Hindlimb muscle (tissue), 1 donor: ENCODE measurements at places on chromosomes 5 and 9.

DNA sequence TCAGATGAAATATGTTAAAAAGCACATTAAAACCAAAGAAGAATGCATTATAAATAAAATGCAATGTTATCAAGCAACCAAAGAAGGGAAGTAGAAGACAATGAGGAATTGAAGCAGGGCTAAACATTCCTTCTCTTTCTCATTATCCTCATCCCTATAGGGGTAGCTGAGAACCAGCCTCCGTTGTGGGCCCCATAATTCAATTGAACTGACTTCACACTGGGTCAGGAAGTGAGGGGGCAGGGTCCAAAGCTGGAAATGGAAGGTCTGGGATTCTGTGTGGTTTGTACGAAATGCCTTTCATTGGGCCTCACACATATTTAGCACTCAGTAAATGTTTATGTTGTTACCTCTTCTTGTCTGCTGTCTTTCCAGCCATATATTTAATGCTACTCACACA is 220.4 kb upstream of the CD180 start:
- no peak for DNase-seq

GRCh38 chr5:176369934-176370711 is 4.8 kb downstream of the ARL10 start:
- DNase-seq, result no peak

DNA sequence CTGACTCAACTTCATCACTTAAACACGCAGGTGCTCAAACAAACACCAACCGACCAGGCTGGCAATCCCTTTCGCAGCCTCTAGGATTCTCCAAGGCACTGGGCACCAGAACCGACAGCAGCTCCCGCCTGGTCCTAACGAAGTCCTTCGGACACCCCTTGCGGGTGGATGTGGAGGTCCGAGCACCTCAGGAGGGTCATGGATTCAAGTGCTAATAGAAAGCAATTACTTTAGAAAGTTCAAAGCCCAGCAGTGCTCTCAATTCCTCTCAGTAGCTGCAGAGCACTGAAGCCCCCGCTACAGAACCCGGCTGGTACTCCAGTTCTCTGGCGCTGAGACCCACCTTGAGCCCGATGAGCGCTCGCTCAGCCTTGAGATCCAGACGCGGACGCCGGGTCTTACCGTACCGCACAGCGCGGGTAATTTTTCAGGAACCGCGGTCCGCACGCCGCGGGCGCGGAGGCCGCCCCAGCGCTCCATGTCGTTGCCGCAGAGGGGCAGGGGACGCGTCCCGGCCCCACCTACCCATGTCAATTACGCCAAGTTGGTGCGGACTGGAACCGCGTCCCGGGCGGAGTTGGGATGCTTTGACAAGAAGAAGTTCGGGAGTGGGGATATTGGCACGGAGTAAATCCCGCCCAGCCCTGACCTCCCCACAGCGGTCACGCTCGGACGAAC is 638 bp downstream of the MARCHF3 start:
- DNase-seq, result no peak

- DNase-seq, result no peak
Measured at GRCh38 chr5:14185326-14186058, 42.4 kb downstream of the TRIO start.

DNA sequence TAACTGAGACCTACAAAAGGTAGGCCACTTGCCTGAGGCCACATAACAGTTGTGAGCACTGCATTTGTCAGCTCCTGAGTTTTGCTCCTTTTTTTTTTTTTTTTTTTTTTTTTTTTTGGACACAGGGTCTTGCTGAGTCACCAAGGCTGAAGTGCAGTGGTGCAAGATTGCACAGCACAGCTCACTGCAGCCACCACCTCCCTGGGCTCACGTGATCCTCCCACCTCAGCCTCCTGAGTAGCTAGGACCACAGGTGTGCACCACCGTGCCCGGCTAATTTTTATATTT is 37.1 kb downstream of the LAMC3 start:
- no peak for DNase-seq

GRCh38 chr5:22391956-22392355 is 461.2 kb downstream of the CDH12 start:
- DNase-seq, result no peak

GRCh38 chr9:123860603-123861002 is 69.3 kb downstream of the DENND1A start:
- no peak for DNase-seq

DNA sequence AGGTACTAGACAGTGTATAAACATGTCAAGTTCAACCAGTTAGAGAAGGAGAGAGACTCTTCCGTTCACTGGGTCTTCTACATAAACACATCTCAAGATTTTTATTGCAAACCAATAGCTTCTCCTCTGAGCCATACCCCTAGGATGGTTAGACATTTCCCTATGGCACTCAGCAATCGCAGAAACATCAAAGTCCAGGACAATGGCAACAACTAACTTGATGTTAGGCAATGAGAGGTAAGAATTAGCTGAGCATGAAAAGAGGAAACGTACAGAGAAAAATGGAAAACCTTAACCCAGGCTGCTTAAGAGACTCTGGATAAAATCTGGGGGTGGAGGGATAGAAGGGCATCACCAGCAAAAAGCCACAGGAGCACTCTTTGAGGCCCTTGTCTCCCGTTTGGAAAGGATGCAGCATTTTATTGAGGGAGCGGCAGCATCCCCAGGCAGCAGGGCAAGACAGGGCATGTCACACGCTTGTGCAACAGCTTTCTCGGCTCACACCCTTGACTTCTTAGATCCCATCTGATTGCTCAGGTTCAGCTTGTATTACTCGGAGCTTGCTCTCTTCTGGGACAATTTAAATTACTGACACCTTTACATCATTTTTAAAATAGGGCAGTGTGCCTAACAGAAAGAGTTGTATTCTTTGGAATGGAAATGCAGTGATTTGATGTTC is 8.6 kb upstream of the PSAT1 start:
- DNase-seq, result no peak

DNA sequence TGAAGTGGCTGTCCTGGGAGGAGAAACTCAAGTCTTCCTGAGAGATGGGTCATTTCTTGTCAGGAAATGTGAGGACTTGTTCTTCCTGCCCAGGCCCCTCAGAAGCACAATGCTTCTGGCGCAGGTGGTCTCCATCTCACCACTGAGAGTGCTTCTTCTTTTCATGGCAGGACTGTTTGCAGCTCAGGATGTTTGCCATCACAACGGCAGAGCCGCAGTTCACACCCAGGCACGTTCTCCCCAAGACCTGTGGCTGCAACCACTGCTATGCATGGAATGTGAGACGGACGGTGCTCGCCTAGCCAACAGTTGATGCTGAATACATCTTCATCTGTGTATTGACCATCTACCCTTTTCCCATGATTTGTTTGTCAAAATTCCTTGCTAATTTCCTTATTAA is 216.3 kb downstream of the GADD45G start:
- DNase-seq, result no peak

GRCh38 chr9:69157751-69158466 is 16.2 kb upstream of the TJP2 start:
- DNase-seq, result no peak

DNA sequence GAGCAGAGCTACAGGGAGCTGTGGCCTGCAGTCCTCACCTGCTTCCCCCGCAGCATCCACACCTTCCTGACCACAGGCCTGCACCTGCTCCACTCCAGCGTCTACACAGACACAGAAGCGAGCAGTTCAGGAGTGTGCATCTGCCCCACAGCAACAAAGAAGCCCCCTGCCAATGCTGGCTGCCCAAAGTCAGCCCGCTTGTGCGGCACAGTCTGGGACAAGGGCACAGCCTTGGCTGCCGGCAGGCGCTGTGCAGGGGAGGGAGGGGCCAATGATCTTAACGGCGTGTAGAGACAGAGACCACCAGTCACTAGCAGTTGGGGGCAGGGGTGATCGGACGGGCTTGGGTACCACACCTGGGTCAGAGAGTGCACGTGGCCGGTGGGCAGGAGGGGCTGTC is 6.6 kb downstream of the BRD9 start:
- no peak for DNase-seq

DNA sequence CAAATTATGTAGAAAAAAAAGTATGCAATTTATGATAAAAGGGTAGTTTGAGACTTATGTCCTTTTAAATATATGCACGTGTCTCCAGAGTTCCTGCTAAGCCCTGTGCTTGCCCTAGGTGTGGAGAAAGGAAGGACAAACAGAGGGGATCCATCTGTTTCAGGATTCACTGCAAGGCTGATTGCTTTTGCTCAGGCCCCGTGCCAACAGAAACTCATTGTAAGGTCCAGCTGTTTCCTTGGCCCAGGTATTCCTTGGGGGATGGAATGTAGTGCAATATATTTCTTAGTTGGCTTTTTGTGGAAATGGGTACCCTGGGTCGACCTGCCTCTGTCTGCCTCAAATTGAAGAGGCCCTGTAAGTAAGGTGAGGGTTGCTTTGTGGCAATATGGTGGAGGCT is 268.6 kb upstream of the CLINT1 start:
- DNase-seq, result no peak

- DNase-seq, result no peak
Measured at GRCh38 chr5:111603446-111603827, 91.1 kb upstream of the STARD4 start.

DNA sequence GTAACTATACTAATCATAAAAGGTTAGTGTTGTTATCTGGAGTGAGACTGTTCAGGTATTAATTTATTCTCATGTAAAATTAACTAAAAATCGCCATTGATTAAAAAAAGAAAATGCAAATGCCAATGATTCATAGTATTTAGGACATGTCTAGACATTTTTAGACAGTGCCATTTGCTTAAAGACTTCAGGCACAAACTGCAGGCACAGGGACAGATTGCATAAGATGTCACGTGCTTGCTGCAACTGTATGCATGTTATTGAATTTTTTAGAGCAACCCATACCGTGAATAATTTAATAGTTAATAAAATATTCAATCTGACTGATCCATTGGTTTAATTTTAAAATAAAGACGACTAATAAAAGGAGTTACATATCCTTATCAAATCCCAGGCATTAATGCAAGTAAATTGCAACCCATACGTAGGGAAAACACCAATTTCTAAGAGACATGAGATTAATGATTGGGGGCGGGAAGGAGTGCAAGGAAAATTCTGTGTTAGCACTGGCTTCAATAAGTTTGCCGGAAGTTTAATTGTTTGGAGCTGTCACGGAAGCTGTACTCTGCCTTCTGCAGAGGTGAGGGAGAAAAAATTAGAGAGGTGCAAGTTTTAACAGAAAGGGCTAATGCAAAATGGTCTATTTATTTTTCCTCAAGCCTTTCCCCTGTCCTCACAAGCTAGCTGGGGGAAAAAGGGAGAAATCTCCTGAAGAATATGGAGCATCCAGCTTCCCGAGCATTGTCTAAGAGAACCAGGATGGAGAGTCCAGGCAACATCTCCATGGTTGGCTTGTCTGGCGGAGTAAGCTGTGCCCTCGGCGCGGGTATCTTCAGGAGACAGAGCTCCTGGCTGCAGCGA is 2.9 kb downstream of the EDIL3 start:
- no peak for DNase-seq

- no peak for DNase-seq
Measured at GRCh38 chr5:96316017-96316416, 117.0 kb downstream of the PCSK1 start.

DNA sequence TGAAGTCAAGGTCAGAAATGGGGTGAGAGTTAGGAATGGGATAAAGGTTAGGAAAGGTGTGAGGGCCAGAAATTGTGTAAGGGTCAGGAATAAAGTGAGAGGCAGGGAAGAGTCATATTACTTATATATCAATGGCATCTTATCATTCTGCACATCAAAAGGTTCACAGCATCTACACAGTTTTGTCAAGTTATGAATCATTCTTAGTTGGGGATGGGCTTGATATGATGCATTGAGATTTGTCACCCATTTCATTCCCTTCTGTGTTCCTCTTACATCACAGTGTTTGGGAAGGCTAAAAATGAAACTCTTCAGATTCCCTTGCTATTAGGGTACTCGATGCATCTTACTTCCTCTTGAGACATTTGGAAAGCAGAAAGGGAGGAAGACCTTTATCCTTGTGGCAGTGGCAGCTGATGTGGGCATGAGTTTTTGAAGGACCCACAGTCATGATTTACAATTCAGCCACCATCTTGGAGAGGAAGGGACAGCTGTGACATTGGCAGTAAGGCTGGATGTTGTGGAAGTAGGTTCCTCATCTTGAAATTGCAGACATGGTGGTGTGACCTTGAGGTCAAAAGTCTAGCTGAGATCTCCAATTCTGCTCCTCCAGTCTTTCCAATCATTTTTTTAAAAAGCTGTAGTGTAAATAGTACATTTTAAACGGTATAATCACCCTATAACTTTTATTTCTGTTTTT is 24.2 kb upstream of the NPR3 start:
- no peak for DNase-seq

DNA sequence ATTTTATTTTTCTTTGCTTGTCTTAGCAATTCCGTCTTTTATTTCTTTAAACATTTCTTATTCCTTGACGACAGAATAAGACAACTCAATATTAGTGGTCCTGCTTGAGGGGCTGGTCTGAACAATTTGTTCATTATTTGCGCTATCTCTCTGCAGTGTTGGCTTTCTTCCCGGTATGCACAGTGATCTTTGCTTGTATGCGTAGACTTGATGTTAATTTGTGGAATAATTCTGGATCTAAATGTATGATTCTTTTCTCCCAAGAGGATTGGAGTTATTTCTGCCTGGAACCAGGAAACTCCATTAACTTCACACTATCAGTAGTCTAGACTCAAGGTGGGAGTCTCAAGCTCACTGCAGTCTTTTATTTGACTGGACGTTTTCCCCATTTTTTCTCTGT is 80.4 kb downstream of the KDM4C start:
- DNase-seq, result no peak

- no peak for DNase-seq
Measured at GRCh38 chr5:34707451-34708107, 51.5 kb downstream of the RAI14 start.

- DNase-seq, result no peak
Measured at GRCh38 chr9:136722093-136722968, 10.0 kb downstream of the DIPK1B start.

DNA sequence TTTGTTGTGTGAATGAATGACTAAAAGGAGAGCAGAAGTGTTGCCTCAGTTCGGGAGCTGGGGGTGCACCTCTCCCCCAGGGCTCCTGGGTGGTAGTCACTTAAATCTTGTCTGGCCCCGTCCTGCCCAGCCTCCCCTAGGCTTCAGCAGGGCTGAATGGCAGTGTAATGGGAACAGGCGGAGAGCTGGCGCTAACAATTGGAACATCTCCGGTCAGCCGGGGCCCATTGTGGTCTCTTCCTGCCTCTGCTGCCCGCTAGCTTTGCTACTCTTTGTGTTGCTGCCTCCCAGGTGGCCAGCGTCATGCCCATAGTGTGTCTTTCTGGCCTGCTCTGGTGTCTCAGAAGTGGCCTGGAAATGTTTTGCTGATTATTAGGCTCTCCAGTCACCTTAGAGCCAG is 62.3 kb downstream of the RGS3 start:
- no peak for DNase-seq

GRCh38 chr9:76646249-76646648 is 118.0 kb upstream of the PCA3 start:
- peak; percentile 11 for DNase-seq

DNA sequence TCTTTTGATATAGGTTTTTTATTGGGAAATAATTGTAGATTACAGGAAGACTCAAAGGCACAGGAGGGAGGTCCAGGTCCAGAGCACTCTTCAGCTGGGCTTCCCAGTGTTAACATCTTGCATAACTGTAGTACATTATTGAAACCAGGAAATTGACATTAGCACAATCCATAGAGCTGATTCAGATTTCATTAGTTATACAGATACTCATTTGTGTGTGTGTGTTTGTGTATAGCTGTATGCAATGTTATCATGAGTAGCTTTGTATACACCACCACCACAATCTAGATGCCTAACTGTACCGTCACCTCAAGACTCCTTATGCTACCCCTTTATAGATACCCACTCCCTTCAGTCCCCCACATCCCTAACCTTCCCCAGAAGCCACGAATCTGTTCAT is 47.9 kb downstream of the SLC36A1 start:
- DNase-seq, result no peak

GRCh38 chr9:78598120-78598519 is 301.2 kb downstream of the PSAT1 start:
- DNase-seq, result no peak
